ENCODE measurements at places on chromosomes 2 and 18. TPM values are rescaled to one million over a fixed set of nuclear protein-coding genes. Genes with fewer than 3 reads are reported as not detected.

CCNYL1 gene
- total RNA-seq: 2.5 TPM

STARD6 gene
- total RNA-seq: not detected

DNA sequence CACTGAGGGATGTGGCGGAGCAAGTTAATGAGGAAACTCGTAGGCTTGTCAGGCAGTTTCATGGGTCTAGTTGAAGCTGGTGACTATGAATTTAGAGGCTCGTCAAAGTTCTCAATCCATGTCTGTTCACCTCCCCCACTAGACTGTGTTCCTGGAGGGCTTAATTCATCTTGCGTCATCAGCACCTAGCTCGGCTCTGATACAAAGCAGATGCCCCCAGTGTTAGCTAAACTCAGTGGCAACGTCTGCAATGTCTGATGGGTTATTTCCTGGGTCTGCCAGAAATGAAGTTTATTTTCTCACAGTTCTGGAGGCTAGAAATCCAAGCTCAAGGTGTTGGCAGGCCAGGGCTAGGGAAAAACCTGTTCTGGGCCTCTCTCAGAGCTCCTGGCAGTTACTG, 140.6 kb downstream of the PID1 start:
- DNase-seq: no peak

DNA sequence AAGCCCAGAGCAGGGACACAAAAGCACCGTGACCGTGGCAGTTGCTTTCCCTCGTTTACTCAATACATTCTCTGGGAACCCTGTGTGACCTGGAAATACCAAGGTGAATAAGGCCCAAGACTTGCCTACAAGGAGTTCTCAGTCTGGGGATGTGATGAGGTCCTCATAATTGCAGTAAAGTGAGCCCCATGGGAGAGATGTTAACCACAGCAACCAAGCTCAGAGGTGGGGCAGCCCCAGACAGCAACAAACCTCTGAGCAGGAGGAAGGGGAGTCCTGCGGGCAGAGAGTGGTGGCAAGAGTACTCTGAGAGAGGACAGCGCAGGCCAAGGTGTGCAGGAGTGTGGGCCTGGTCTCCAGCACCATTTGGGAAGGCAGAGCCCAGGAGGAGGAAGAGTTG, 91.6 kb downstream of the TTC32 start:
- no peak for DNase-seq

DNA sequence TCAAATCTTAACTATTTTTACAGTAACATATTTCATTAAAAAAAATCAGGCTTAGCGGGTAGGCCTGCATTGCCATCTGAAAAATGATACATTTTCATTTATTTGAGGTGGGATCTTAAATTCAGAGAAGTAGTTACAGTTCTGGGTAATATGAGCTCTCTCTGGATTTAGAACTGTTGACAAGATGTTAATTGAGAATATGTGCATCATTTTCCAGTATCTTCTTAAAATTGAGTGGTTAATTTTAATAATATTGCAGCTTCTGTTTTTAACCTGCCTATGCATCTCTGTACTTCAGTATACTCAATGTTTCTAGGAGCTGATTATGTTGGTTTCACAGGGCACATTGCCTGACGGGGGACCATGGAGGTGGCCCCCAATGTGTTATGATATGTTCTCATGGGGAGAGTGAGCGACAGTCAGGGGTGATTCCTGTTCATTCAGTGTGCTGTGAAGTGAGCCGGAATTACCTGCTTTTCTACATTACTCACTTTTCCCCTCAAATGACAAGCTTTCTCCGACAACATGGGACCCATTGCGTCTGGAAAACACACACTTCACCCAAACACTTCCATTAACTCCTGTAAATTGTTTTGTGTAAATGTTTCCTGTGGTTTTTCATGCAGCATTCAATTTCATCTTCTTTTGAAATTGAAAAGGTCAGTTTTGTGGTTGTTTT, 406.2 kb downstream of the MTX2 start:
- DNase-seq: no peak

GRCh38 chr18:70015127-70015526, 67.5 kb upstream of the CD226 start:
- no peak for DNase-seq

ERICH2 gene
- not detected for total RNA-seq

CENPA gene
- 42.9 TPM for total RNA-seq

PDE11A gene
- not detected for total RNA-seq

DNA sequence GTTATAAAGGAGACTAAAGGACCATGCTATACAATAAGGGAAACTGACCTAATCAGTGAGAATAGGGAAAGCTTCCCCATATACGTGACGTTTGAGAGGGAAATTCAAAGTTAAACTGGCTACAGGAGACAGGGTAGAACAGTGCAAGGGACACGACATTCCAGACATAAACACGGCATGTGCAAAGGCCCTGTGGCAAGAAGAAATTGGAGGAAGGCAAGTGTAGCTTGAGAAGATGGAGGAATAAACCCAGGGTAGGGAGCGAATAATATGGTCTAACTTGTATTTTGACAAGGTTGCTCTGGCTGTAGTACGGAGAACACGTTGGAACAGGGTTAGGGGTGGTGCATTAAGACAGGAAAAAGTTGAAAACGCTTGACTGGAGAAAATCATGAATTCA, 49.8 kb upstream of the RIOK3 start:
- no peak for DNase-seq

SLC38A11 gene
- total RNA-seq: not detected

DNA sequence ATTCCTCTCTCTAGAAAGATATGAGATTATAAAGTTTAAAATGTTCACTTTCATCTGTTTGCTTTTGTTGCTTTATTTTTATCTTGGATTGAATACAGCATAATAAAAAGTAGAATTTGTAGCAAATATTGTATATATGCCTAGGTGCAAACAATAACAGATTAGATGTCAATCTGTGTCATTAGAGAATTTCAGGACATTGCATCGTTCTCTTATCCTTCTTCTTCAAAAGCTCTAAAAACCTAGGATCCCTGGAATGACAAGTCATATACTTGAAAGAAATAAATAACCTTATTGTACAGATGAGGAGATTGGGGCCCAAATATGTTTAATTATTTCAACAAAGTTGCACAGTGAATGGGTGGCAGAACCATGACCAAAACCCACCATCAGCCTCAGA, 102.8 kb upstream of the BZW1 start:
- DNase-seq: no peak

DNA sequence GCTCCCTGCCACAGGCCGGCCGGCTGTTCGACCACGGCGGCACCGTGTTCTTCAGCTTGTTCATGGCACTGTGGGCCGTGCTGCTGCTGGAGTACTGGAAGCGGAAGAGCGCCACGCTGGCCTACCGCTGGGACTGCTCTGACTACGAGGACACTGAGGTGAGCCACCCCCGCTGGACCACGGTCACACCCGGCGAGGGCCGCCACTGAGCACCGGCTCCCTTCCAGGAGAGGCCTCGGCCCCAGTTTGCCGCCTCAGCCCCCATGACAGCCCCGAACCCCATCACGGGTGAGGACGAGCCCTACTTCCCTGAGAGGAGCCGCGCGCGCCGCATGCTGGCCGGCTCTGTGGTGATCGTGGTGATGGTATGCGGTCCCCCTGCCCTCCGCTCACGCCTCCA, 20.8 kb downstream of the ANO7 start:
- DNase-seq: no peak

SLC5A7 gene
- total RNA-seq: not detected

KCNG2 gene
- not detected for total RNA-seq

DNA sequence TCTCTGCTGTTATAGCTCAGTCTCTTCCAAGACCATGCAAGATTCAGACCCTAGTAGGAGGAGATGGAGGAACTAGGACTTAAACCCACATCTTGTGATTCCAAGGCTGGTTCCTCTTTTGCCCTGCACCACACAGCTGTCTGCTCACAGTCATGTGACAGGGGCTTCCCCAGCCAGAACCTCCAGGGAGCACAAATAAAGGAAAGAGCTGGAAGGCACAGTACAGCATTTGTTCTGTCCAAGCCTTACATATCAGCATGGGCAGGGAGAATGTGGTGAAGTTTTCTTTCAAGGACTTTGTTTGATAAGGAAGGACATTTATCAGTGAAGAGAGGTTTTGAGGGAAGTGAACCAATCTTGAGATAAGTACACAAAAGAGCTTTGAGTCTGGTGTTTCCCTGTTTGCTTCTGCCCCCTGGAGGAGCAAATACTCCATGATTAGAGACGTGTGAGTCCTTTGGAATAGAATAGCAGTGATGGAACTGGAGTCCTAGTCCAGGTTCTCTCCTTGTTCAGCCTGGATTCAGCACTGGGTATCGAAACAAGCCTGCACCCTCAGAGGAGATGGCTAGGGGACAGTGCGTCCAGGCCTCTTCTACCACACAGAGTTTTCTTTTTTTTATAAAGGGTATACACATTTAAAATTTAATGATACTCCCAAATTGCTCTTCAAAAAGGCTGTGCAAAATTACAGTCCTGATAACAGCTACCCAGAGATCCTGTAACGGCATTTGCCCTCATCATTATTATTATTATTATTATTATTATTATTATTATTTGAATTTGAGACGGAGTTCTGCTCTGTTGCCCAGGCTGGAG, 24.6 kb upstream of the CASP10 start:
- DNase-seq: peak; percentile 76

Data from activated naive CD4-positive, alpha-beta T cell treated with anti-CD3 and anti-CD28 coated beads for 36 hours (primary cell).